Activated T-helper 1 cell treated with anti-CD3 and anti-CD28 coated beads, Interleukin-2, amount 50 U/mL, for 16 hours (primary cell): ENCODE measurements at places on chromosomes 2 and 18.

- no peak for DNase-seq
Observed at GRCh38 chr2:172423160-172423559, 4.2 kb upstream of the ITGA6 start.

GRCh38 chr2:24744356-24744755, 48.8 kb downstream of the PTRHD1 start:
- no peak for DNase-seq

DNA sequence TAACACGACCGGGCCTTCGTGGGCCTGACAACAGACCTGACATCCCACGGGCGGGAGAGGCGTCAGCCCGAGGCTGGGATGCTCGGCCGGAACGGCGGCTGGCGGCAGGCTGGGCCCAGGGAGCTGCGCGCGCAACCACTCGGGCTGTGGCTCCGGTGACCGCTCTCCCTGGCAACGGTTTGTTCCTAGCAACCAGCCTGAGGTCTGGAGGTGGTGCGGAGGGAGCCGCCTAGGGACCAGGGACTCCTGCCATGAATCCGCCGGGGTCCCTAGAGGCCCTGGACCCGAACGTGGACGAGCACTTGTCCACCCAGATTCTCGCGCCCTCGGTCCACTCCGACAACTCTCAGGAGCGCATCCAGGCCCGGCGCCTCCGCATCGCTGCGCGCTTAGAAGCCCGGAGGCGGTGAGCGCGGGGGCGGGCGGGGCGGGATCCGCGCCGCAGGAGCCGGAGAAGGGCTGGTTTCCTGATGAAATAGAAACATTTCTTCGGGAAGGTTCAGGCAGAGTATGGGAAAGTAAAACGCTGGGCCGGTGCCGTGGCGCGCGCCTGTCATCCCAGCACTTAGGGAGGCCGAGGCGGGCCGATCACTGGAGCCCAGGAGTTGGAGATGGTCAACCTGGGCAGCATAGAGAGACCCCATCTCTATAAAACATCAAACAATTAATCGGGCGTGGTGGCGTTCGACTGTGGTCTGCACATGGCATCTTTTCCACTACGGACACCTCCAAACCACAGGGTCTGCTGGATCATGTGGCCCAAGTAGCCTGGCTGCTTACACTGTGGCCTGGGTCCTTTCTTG, at the start of gene DRC1:
Gene DRC1, plus strand, starts transcription at position 182 of the 803 bp plus-strand sequence. Its CDS starts 70 bp downstream, at position 252.
- DNase-seq, result no peak

DNA sequence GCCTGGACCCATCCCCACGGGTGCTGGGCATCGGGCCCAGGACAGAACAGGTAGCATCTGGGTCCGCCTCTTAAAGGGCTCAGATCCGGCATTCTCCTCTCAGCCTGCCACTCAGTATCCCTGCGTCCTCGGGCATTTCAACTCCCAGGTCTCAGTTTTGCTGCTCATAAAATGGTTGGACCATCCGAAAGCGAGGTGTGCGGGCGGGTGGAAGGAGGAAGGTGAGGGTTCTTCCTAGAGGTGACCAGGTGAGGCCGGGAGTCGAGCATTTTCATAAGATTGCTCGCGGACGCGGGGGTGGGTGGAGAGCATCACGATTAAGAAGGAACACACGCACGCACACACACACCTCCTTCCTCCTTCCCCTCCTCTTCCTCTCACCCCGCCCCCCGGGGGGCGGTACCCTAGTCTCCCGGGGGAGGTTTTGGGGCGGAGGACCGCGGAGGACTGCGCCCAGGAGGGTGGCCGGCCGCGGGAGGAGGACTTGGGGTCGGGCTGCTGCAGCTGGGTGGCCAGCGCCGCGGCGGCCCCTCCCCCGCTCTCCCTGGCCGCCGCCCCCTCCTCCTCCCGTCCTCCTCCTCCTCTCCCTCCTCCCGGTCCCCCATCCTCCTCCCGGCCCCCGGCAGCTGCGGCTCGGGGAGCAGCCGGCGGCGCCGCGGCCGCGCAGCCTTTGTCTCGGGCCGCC, 97.9 kb upstream of the GPR45 start:
- DNase-seq, result no peak

- DNase-seq, result no peak
Observed at GRCh38 chr18:56248610-56249235, 389.7 kb downstream of the TXNL1 start.

- DNase-seq, result no peak
Observed at GRCh38 chr2:95353055-95353575, 49.4 kb upstream of the FAHD2A start.

DNA sequence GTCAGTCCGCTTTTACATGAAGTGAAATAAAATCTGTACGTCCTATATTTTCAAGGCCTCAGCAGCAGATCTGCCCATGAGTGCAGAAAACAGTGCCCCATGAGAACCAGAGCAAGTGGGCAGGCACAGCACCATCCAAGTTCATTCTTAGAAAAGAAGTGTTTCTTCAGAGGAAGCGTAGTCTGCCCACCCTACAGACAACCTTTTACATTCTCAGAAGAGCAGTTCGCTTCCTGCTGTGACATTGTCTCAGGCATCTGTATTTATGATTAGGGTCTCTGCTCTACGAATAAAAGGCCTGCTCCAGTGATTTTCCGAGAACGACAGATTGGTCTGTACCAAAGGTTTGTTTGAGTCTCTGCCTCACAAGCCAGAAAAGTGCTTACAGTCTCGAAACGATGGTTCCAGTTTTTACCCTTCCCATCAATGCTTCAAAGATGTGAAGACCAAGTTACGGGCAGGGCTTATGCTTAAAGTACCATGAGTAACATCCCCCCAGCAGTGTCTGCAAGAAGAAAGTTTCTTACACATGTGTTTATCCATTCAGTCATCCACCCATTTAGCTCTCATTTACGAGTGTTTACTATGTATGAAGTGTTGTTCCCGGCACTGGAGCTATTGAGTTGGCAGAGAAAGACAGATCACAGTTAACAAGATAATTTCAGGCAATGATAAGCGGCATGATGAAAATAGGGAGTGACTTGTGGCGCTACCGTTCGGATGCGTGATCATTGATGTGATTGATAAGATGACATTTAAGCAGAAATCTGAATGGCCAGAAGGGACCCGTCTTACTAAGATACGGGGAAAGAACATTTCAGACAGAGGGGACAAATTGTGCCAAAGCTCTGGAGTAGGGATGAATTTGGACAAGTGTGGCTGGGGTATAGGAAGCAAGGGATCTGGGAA, 31.4 kb upstream of the CTLA4 start:
- no peak for DNase-seq

- no peak for DNase-seq
Observed at GRCh38 chr2:34907812-34908211, 1308.7 kb upstream of the FAM98A start.

- no peak for DNase-seq
Observed at GRCh38 chr2:75431276-75431675, 129.5 kb downstream of the EVA1A start.

DNA sequence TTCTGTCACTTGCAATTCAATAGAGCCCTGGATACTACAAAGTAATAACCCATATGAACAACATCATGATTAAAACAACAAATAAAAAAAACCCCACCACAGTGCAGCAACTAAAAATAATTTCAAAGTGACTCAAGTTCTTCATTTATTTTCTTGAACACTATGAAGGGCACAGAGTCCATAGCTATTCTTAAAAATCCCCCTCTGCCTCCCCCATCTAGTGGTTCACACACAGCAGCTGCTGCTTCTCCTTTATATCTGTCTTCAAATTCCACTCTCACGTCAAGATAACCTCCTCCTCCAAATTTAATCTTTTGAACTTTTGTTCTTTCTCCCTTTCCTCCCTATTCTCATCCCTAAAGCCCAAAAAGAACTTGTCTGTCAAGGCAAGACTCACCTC, 591.3 kb downstream of the ZEB2 start:
- DNase-seq, result no peak

- no peak for DNase-seq
Observed at GRCh38 chr2:11701751-11702301, 31.8 kb upstream of the NTSR2 start.

DNA sequence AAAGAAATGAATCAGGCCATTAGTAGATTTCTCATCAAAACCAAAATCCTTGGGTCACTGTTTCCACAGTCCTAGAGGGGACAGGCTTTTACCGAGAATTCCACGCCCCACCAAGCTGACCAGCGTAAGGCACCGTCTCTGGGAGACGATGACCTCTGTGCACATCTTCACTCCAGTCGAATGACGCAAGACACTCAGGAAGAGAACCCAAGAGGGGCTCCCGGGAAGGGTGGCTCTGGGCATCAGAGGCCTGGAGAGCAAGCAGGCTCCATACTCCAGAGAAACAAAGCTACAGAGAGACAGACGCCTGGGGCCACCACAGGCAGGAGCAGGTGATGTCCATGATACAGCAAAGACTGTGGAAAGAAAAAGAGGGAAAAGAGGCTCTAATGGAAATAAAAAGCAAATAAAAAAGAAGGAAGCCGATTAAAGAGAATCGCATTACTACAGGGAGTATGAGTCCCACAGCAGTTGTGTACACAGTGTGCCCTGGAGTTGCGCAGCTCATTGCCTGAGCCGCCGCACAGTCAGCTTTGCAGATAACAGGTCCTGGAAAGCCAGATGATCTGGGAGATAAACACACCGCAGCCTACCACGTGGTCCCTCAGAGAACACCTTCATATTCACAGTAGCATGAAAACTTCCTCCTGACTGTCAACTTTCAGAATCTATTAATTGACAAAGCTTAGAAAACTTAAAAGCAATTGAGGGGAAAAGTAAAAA, 572.7 kb upstream of the SALL3 start:
- no peak for DNase-seq
